ENCODE measurements at places on chromosomes 7 and 10.

GRCh38 chr7:75995996-75996395 is 1.6 kb upstream of the TMEM120A start:
- H3K4me1 ChIP-seq = peaks cover 24% of the 10 kb centered on the region
- no peak overlapping the region for H3K4me3 ChIP-seq
- H3K27me3 ChIP-seq = no peaks in the 10 kb centered on the region
- no peaks in the 10 kb centered on the region for H3K36me3 ChIP-seq
- H3K27ac ChIP-seq = no peak overlapping the region

DNA sequence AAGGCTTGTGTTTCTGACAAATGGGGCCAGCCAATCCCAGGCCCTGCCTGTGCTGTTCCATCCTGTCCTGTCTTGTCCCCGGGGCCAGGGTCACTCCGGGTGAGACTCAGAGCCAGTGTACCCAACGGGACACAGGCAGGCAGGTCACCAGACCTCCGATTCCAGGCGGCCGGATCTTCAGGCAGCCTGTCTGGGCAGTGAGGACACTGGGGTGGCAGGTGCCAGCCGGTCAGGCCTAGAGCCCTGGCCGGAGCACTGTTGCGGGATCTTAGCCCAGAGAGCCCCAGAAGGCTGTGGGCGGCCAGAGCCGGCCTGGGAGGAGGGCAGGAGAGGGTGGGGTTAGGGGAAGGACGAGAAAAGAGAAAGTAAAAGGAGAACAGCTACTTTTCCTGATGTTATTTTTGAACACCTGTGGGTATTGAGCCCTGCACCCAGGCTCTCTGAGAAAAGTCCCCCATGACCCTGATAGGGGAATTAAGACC is 134.3 kb upstream of the TNRC18 start:
- H3K27me3 ChIP-seq = no peaks in the 10 kb centered on the region
- peak; percentile 81 for DNase-seq
- H3K4me1 ChIP-seq = peaks cover 48% of the 10 kb centered on the region
- no peak overlapping the region for H3K4me3 ChIP-seq
- peak overlapping the region; percentile 98 for H3K27ac ChIP-seq
- H3K36me3 ChIP-seq = no peaks in the 10 kb centered on the region

DNA sequence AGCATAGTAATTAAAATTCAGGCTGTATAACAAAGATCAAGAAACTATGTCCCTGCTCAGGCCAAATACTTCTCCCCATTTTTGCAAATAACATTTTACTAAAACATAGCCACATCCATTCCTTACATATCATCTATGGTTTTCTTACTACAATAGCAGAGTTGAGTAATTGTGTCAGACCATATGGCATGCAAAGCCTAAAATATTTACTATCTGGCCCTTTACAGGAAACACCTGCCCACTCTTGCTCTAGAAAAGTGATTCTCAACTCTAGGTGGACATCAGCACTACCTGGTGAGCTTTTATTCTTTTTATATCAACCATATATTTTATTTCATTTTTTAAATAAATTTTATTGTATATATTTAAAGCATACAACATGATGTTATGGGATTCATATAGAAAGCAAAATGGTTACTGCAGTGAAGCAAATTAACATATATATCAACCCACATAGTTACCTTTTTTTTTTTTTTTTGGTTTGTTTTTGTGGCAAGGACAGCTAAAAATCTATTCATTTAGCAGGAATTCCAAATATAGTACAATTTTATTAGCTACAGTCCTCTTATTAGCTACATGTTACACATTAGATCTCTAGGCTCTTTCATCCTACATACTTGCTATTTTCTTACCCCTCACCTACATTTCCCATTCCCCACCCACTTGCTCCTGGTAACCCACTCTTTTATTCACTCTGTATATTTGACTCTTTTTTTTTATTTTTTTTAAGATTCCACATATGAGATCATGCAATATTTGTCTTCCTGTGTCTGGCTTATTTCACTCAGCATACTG is 19.6 kb downstream of the ABI1 start:
- H3K36me3 ChIP-seq = no peaks in the 10 kb centered on the region
- no peak for DNase-seq
- peaks cover 23% of the 10 kb centered on the region for H3K4me1 ChIP-seq
- H3K4me3 ChIP-seq = no peak overlapping the region
- H3K27me3 ChIP-seq = no peaks in the 10 kb centered on the region

GRCh38 chr7:46387646-46388045 is 466.6 kb upstream of the IGFBP3 start:
- no peak for DNase-seq
- no peaks in the 10 kb centered on the region for H3K36me3 ChIP-seq
- no peak overlapping the region for H3K4me3 ChIP-seq
- no peak overlapping the region for H3K27ac ChIP-seq
- peaks cover 5% of the 10 kb centered on the region for H3K4me1 ChIP-seq

DNA sequence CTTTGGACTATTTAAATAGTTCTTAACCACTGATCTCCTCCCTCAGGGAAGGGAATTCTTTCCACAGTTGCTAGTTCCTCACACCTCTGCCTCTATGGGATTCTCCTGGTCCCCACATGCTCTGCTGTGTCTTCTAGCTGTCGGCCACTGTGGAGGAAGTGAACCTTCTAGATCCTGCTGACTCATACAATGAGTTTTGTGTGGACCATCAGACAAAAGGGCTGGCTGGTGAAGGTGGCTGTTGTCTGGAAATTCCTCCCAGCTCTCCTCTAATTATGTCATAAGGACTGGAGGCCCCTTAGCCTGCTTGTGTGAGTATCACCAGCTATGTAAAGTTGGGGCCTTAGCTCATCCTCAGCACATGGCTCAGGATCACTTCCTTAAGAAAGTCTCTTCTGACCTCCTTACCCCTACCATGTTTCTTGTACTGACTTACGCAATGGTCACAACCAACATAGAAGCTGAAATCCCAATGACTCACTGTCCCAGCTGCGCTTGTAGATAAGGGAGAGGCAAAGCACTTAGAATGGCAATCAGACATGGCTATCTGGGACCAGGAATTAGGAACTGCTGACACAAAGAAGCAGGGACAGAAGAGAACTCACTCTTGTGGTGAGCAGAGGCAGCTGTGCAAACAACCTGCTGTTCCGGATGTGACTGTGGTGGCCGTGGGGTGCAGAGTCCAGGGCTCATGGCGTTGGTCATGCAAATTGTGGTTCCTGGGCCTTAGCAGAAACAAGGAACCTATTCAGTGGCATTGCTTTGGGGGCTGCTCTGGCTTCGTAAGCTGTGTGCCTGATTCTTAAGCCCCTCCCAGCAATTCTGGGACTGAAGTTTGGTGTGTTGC is 2.5 kb upstream of the MACC1 start:
- no peaks in the 10 kb centered on the region for H3K4me1 ChIP-seq
- H3K4me3 ChIP-seq = no peak overlapping the region
- H3K27ac ChIP-seq = peak overlapping the region; percentile 30
- DNase-seq = peak; percentile 59
- H3K27me3 ChIP-seq = no peaks in the 10 kb centered on the region
- no peaks in the 10 kb centered on the region for H3K36me3 ChIP-seq

All from adrenal gland (tissue), 19 donors.